ENCODE measurements at places on chromosomes 12 and 14. TPM values are rescaled to one million over a fixed set of nuclear protein-coding genes. Genes with fewer than 3 reads are reported as not detected.

Gene PRIMA1
- total RNA-seq, result 2.2 TPM

Gene ACSM4
- total RNA-seq, result not detected

GRCh38 chr14:93049315-93049714 lies 66.4 kb downstream of the ITPK1 start:
- DNase-seq, result no peak

GRCh38 chr12:15468911-15469310 lies 146.6 kb downstream of the PTPRO start:
- no peak for DNase-seq

GRCh38 chr14:42459171-42459685 lies 852.6 kb downstream of the LRFN5 start:
- no peak for DNase-seq

- DNase-seq, result no peak
Observed at GRCh38 chr12:12381982-12382381, 25.1 kb downstream of the BORCS5 start.

GRCh38 chr12:113471619-113472171 lies at the start of gene LHX5:
TSS of gene LHX5 (minus strand) at chr12:113471871. CDS start at chr12:113471498, 373 bp downstream.
- DNase-seq, result no peak

Gene NPAS3
- 1.3 TPM for total RNA-seq

DNA sequence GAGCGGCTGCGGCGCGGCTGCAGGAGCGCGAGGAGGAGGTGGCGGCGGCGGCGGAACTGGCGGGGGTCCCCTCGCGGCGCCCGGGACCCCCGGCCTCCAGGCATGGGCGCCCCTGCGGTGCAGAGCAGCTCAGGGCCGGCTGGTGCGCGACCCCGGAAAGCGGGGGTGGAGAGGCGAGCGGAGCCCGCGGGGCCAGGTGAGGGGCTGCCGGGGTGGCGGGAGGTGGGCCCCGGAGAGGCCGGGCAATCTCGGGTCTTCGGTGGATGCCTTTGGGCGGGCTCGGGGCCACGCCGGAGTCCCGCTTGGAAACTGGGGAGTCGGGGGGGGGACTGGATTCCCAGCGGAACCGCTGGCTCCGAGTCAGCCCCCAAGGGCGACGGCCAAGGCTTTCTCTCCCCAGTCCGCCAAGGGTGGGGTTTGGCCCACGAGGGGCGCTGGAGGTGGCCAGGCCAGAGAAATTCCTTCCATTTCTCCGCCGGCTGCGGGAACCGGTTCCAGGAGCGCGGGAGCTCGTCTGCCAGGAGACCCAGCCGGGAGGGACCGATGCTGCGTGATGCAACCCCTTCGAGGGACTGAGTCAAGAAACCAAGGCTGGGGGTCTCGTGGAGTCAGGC lies 13.9 kb upstream of the NR4A1 start:
- DNase-seq, result no peak

- no peak for DNase-seq
Observed at GRCh38 chr14:61268812-61269211, 12.3 kb downstream of the TMEM30B start.

DNA sequence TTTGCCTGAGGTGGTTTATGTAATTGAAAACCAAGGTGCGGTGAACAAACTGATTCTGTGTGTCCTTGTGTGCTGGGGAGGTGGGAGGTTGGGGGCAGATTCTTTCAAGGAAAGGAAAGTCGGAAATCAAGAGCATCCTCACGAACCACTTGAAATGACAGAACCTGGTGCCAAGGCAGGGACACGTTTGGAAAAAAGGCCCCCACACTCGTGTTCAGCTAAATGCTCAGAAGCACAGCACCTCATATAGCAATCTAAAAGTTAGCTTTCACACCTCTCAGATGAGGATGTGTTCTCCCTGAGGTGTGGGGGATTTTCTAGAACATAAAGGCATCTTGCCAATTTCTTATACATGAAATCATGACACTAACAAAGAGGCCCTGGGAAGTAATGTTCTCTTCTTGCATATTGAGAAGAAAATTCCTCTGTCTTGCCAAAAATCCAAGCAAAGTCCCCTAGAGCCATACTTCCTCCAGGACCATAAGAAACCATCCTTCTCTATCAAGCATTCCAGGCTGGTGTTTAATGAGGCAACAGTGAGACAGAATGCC lies 119.6 kb downstream of the PLXNC1 start:
- DNase-seq, result no peak

- no peak for DNase-seq
Observed at GRCh38 chr12:93153321-93153720, 224.2 kb upstream of the EEA1 start.

- DNase-seq, result no peak
Observed at GRCh38 chr14:52086711-52087110, 17.9 kb upstream of the NID2 start.

GRCh38 chr12:121827351-121828099 lies 23.7 kb downstream of the SETD1B start:
- DNase-seq, result no peak

GRCh38 chr14:84323450-84323849 lies 1206.5 kb upstream of the FLRT2 start:
- DNase-seq, result no peak

Gene KITLG
- total RNA-seq, result 9.6 TPM

- DNase-seq, result no peak
Observed at GRCh38 chr12:105026411-105026810, 40.3 kb downstream of the NOPCHAP1 start.

GRCh38 chr14:92551044-92551841 lies 37.7 kb downstream of the RIN3 start:
- no peak for DNase-seq

DNA sequence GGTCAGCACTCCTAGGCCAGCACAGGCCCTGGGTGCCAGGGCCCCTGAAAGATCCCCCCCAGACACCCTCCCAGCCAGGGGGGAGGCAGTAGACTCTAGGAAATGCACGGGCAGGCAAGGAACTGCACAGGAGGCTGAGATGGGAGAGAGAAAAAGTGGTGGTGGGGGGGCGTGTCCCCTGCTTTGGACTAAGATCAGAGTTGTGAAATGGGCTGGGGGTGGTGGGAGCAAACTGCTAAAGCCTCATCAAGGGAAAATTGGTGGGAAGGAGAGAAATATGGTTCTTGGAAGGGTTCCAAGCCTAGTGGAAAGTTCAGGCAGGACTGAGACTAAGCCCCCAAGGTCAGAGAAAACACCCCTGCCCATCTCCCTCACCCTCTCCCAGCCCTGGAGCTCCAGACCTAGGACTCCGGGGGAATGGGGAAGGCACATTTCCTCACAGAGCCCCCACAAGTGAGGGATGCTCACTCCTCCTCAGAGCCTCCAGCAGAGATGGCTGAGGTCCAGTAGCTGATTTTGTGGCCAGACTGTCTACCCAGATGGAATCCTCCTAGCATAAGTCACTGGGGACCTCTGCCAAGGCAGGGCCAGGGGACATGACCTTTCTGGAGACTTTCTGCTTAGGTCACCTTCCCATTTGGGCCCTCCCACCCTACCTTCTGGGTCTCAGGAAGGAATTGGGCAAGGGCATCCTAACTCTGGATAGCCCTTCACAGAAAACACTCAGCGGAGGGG lies 29.8 kb downstream of the FIGNL2 start:
- DNase-seq, result no peak

DNA sequence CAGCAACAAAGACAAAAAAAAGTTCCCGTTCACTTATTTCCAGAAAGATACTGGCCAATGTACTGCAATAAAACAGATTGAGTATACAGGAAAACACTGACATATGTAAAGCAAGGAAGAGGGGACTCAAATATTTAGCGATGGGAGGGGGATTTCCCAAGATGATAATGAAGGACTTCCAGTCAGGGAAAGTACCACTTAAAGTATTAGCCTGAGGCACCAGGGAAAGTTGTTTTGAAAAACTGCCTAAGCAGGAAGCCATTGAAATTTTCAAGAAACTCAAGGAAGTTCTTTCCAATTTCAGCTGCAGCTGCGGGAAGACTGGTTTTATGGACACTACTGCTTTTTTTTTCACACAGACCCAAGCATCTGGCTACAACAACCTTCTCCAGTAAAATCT lies 1007.4 kb upstream of the NOVA1 start:
- no peak for DNase-seq

Gene FSCB
- total RNA-seq, result not detected

DNA sequence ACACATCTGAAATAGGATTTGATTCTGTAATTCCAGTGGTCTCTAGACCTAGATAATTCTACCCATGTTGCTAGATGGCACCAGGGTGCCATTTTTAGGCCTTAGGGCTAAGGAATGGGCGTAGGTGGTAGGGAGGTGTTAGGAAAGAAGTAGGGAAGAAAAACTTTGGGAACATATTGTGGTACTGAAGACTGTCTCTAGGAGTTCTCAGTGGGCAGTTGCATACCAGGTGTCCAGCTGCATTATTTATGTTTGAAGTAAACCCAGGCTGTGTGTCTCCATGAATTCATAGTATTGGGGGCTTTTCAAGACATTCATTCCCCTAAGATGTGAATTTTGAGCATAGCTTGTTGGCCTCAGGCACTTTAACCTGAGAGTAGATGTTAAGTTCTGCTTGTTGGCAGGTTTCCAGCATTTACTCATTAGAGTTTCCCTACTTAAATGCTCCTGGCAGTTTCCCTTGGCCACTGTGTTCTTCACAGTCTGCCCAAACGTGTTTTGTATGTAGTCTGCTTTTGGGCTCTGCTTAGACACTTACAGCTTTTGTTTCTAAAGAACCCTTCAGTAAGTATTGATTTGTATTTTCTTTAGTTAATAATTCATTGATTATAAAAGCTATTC lies 31.5 kb upstream of the CCT2 start:
- no peak for DNase-seq

Gene IL22
- not detected for total RNA-seq

Gene TIMELESS
- 2.1 TPM for total RNA-seq

- DNase-seq, result no peak
Observed at GRCh38 chr12:64027311-64027710, 182.8 kb downstream of the SRGAP1 start.

DNA sequence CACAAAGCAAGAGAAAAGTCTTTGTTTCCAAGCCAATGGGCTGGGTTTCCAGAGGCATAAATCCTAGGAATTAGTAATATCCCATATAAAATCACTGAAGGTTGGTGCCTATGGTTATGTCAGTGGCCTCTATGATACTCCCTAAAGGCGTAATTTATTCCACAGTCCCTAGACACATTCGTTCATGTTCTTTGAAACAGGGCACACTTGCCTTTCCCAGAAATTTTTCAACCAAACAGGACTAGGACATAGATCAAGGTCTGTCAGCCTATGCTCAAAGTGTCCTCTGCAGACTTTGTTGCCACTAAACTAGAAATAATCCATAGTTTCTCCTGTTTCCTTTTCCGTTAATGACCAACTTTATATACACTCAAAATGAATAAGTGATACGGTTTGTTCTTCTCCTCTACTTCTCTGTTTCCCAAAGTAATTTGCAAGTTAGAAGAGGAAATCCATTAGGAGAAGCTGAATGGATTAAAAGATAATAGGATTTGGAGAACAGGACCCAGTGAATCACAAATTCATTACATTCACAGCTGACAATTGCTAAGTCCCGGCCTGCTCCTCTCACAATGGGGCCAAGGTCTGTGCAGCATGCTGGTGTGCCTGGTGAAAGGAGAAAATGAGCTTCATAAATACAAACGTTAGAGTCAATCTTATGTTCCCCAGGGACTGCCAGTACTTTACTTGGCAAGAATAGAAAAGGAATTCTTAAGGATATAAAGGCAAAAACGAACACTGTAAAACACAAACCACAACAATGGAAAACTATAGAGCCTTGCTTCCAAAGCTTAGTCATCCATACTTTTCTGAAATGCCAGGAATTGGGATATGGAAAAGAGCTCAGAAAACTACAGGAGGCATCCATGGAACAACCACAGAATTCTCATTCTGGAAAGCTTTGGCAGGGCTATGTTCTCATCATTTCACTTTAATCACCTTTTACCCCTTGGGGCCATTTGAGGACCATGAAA lies 966.2 kb downstream of the NRXN3 start:
- DNase-seq, result no peak

Gene LRRC10
- 3.1 TPM for total RNA-seq

Gene LMNTD1
- total RNA-seq, result 1.0 TPM

- peak; percentile 61 for DNase-seq
Observed at GRCh38 chr14:73462048-73462715, 3.8 kb upstream of the NUMB start.

Gene COQ5
- total RNA-seq, result 34.3 TPM

DNA sequence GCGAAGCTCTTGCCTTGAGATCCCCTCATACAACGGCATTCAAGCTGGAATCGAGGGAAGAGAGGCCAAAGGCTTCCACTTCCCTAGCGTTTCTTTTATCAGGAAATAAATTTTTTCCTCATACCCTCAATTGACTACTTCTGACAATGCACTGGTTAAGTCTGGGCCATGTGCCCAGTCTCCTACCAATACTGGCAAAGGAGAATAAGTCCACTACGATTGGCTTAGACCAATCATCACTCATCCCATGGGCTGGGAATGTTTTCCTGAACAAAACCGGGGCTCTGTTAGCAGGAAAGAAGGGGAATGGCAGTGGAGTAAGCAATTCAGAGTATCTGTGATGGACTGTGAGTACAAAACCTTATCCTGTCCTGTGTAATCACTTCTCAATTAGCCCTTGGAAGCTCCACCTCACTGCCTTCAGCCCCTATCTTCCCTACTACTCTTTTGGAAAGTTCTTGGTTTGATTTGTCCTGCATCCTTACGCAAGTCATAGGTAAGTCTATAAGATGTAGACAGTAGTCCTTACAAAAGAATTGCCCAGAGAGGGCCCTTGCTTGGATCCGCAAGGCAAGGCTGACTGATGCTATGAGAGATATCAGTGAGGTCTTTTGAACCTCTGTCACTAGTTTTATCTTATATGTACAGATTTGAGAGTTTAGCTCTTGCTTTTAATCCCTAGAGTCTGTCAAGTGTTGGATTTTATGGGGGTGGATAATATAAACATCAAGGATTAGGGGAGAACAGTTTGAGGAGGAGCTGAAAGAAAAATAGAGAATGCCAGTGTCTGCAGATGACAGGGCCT lies 36.3 kb upstream of the CDK17 start:
- no peak for DNase-seq

DNA sequence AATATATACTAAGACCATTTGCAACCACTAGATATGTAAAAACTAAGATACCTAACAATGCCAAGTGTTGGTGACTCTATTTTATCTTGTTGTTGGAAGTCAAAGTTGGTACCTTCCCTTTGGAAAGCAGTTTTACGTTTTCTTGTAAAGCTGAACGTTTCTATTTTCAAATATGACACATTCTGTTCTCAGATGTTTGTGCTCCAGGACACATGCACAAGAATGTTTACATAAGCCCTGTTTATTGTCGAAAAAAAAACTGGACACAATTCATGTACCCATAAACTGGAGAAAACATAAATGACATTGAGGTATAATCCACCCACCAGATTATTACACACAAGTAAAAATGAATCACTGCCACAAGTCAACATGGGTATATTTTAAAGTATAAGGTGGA lies 967.4 kb downstream of the BCL11B start:
- DNase-seq, result no peak

Measured in right atrium auricular region (tissue), 2 donors.